Fibroblast of the aortic adventitia (primary cell): ENCODE measurements at places on chromosomes 5 and 9. TPM values are rescaled to one million over a fixed set of nuclear protein-coding genes. Genes with fewer than 3 reads are reported as not detected.

C1QTNF3 gene
- total RNA-seq, result 1.9 and 8.3 TPM in 2 replicates

RXFP3 gene
- total RNA-seq, result not detected in 2 replicates

SLC6A7 gene
- not detected in 2 replicates for total RNA-seq

PCDH1 gene
- 0.90 and 3.2 TPM in 2 replicates for total RNA-seq

BASP1 gene
- 18.5 and 50.7 TPM in 2 replicates for total RNA-seq

CDH18 gene
- total RNA-seq, result 2.2 and 16.6 TPM in 2 replicates

LAMC3 gene
- total RNA-seq, result 0.08 TPM in 1 of 2 replicates, not detected in the other

ROPN1L gene
- 0.63 TPM in 1 of 2 replicates, not detected in the other for total RNA-seq

PCDHGB1 gene
- total RNA-seq, result 3.1 and 4.2 TPM in 2 replicates

PCDHAC2 gene
- total RNA-seq, result 0.57 TPM in 1 of 2 replicates, not detected in the other

ZNF483 gene
- 2.6 and 8.8 TPM in 2 replicates for total RNA-seq

IFNA6 gene
- total RNA-seq, result not detected in 2 replicates

FCN1 gene
- not detected in 2 replicates for total RNA-seq

WNK2 gene
- not detected in 2 replicates for total RNA-seq

SMIM33 gene
- not detected in 2 replicates for total RNA-seq

FAM78A gene
- 0.25 and 0.36 TPM in 2 replicates for total RNA-seq

SEC61B gene
- 20.3 and 155 TPM in 2 replicates for total RNA-seq

PCDHGC4 gene
- total RNA-seq, result 2.5 and 5.2 TPM in 2 replicates

SLC6A3 gene
- total RNA-seq, result not detected in 2 replicates

PNPLA7 gene
- total RNA-seq, result 0.81 and 5.4 TPM in 2 replicates

FBXL7 gene
- total RNA-seq, result 12.4 and 12.6 TPM in 2 replicates

ADAMTS12 gene
- total RNA-seq, result 13.0 and 21.8 TPM in 2 replicates

HOMER1 gene
- 5.4 and 6.8 TPM in 2 replicates for total RNA-seq

C9orf57 gene
- total RNA-seq, result not detected in 2 replicates

ISCA1 gene
- total RNA-seq, result 18.0 and 46.5 TPM in 2 replicates

RFESD gene
- 0.33 and 4.7 TPM in 2 replicates for total RNA-seq

FBP1 gene
- not detected in 2 replicates for total RNA-seq

MZB1 gene
- total RNA-seq, result 0.18 TPM in 1 of 2 replicates, not detected in the other

IL9 gene
- not detected in 2 replicates for total RNA-seq

C5orf15 gene
- total RNA-seq, result 31.1 and 66.6 TPM in 2 replicates

CSF1R gene
- total RNA-seq, result under 0.01 and 0.16 TPM in 2 replicates

PFN3 gene
- not detected in 2 replicates for total RNA-seq

ECSCR gene
- total RNA-seq, result 0.36 and 1.1 TPM in 2 replicates

FRRS1L gene
- 0.08 and 0.18 TPM in 2 replicates for total RNA-seq

CCNH gene
- 67.4 and 84.6 TPM in 2 replicates for total RNA-seq

PLPPR1 gene
- total RNA-seq, result not detected in 2 replicates

NR6A1 gene
- total RNA-seq, result 1.2 TPM in 1 of 2 replicates, not detected in the other

CBY3 gene
- not detected in 2 replicates for total RNA-seq

ESM1 gene
- total RNA-seq, result 1.1 and 19.6 TPM in 2 replicates

ZFP2 gene
- 0.36 and 2.7 TPM in 2 replicates for total RNA-seq

TYRP1 gene
- total RNA-seq, result 0.09 and 1.1 TPM in 2 replicates

REEP2 gene
- total RNA-seq, result 1.1 and 6.1 TPM in 2 replicates

TMEM38B gene
- 17.7 and 36.0 TPM in 2 replicates for total RNA-seq

SEMA5A gene
- 13.9 and 57.0 TPM in 2 replicates for total RNA-seq

PTGS1 gene
- total RNA-seq, result 6.3 and 173 TPM in 2 replicates

PROP1 gene
- total RNA-seq, result not detected in 2 replicates

HCN1 gene
- 0.41 TPM in 1 of 2 replicates, not detected in the other for total RNA-seq

PRR7 gene
- total RNA-seq, result 2.2 and 8.8 TPM in 2 replicates

ZNF474 gene
- total RNA-seq, result 0.09 TPM in 1 of 2 replicates, not detected in the other
